ENCODE measurements at places on chromosomes 3 and 15.

- no peak for DNase-seq
These were observed 133.0 kb upstream of the NR2E3 start for GRCh38 chr15:71677352-71677751.

DNA sequence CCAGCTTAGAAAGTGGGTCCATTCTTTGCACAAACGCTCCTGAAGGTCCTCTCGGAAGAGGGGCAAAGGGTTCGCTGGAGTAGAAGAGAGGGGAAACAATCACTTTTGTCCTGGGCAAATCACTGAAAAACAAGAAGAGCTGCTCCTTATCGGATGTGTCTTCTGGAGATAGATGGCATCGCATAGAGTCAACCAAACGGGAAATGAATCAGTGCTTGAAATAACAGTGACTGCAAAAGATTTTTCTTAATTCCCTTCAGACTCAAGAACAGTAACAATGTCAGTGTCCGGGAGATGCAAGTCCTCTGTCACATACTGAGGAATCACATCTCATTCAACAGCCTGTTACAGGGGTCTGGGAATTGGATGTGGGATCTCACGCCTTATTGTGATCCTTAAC lies 78.8 kb upstream of the PCSK6 start:
- DNase-seq: no peak

DNA sequence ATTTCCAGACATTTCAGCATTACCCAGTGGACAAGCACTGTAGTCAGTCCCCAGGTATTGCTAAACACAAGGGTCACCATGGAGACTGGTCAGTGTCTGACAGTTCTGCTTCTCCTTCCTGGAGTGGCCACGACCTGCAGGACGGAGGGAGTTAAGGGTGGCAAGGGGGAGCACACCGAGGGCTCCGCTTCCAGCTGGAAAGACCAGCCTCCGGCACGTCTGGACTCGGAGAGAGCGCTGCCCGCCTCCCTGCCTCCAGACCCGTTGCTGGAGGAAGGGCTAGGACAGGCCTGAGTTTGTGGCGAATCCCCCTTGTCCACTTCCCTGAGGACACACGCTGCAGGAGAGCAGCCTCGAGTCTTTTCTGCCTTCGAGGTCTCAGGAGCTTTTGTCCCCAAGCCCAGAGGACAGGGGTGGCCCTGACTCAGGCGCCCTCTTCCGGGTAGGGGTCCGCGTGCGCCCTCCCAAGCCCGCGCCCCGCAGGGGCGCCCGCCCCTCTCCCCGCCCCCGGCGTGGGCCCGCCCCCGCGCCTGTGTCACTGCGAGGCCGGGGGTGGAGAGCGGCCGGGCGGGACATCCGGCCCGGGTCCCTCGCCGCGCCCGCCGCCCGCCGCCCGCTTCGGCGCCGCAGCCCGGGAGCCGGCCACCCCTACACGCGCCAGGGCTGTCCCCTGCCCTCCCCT lies at the start of gene CHST14:
Gene CHST14 (plus strand): TSS at position 562 of the 682 bp plus-strand sequence. CDS start 230 bp downstream, outside the sequence.
- DNase-seq: peak; percentile 52

DNA sequence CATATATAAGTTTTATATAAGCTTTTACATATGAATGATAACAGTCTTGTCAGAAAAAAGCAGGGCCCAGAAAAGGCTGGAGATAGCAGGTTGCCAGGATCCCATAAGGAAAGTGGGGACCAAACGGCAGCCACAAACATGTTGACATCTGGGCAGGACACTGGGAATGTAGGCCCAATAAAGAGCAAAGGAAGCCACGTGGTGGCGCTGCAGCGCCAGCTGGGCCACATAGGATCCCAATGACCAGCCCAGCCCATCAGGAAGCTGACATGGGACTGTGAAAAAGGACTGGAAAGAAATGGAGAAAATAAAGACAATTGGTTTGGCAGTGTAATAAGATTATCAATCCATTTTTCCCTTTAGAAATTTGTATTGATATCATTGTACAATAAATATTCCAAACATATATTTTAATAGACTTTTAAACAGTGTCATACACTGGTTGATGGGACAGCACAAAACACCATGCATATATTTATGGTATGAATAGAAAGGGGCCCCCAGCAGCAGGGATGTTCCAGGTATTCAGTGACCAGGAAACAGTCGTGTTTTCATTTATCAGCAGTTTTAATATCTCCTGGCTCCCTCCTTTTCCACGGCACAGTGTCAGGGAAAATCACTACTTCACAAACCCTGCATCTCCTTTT lies 89.0 kb upstream of the STRIT1 start:
- peak; percentile 57 for DNase-seq

DNA sequence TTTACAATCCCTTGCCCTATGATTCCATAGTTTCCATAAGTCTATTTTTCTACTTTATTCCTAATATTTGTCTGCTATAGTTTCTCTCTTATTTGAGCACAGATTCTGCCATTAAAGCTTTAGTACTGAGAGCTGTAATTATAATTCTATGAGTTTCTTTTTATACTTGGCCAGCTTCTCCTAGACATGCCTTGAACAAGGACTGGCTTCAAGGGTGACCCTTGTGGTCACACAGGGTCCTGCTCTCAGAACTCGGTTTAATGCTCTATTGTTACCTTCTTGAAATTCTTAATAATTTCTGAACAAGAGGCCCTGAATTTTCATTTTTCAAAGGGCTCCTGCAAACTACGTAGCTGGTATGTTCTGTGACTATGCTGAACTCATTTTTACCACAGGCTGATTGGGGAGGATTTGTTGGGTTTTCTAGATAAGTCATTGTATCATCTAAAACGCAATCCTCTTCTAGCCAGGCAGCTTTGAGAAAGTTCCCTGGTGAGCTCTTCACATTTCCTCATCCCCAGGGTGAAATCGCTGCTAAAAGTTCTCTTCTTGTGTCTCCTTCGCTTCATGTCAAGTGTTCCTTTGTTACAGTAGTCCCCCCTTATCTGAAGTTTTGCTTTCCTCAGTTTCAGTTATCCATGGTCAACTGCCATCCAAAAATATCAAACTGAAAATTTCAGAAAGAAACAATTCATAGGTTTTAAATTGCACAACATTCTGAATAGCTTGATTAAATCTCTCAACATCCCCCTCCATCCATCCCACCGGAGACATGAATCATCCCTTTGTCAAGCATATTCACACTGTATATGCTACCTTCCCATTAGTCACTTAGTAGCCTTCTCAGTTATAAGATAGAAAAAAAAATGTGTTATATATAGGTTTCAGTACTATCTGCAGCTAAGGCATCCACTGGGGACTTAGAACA lies 12.6 kb upstream of the PLCL2 start:
- DNase-seq: peak; percentile 58

DNA sequence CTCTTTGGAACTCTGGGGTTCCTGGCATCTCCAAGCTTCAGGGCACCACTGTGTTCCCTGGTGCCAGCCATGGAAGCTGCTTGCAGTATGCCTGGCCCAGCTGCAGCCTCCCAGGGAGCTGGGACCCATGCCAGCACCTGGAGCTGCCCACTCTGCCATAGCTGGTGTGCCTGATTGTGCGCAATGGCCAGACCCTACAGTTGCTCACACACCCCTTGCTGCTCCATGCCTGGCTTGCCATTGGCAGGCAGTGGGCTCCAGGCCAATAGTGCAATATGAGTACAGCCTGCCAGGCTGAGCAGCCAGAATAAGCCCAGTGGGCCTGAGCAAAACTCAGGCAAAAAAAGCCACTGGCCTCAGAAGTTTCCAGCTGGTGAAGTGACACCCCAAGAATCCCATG lies 43.8 kb upstream of the LRRFIP2 start:
- no peak for DNase-seq

DNA sequence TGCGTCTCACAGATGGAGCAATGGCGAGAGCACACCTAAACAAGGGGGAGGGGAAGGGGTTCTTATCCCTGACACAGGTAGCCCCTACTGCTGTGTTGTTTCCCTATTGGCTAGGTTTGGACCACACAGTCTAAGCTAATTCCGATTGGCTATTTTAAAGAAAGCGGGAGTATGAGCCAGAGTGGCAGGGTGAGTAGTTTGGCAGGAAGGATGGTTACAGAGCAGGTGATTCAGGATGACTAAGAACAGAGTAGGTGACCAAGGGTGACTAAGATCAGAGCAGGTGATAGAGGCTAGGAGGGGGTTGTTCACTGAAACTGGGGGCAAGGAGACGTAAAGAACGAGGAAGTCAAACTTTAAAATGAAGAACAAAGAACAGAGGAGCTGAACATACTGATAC lies 511.8 kb downstream of the EDEM1 start:
- DNase-seq: no peak

- peak; percentile 4 for DNase-seq
These were observed 1.0 kb downstream of the MYO9A start for GRCh38 chr15:72116731-72117485.

DNA sequence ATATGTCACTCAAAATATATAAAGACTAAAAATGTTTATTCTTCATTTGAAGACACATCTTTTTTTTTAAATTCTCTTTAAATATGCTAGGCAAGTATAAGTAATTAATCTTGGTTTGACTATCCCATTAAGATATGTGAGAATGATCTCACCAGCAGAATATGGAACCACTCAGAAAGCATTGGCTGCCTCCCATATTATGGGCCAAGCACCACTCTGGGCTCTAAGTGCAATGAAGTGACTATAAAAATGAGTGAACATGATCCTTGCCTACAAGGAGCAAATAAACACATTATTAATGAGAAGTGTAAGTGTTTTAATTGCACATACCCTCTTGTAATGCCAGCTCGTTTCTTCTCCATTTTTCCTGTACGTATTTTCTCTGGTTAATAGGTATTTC lies 328.5 kb downstream of the NAALADL2 start:
- DNase-seq: no peak

DNA sequence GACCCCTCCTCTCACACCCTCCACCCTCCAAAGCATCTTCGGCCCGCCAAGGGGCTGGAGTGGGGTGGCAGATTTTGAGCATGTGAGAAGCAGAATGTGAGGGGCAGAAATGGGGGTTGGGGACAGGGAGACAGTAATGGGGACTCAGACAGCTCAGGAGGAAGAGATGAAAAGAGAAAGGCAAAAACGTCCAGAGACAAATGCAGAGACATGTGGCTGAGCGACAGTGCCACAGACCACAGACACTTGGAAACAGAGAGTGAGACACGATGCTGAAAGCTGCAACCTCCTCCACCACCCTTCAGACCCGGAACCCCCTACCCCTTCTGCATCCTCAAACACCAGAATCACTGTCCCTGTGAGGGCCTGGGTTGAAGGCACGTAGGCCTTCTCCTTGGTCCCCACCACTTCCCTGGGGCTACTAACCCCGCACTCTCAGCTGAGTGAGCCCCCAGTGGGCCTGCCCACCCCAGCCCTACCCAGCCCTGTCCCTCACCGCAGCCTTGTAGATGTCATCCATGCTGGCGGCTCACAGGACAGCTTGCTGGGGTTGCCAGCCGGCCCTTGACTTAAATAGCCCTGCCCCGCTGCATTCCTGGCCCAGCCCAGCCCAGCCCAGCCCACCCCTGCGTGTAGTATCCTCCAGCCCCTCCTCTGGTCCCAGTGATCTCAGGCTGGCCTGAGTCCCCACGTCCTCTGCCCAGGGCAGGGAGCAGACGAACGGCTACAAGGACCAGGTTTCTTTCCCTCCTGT lies at the start of gene TNNC1:
Gene TNNC1 (minus strand): TSS at position 546 of the 754 bp plus-strand sequence. CDS start 26 bp downstream, at position 520.
- no peak for DNase-seq
